Bronchus fibroblast of lung (primary cell): ENCODE measurements at places on chromosomes 6 and 20. TPM values are rescaled to one million over a fixed set of nuclear protein-coding genes. Genes with fewer than 3 reads are reported as not detected.

The CDKAL1 gene
- total RNA-seq = 10.9 and 11.1 TPM in 2 replicates

The BNIP5 gene
- not detected in 2 replicates for total RNA-seq

The RAET1L gene
- total RNA-seq = not detected in 2 replicates

The CGA gene
- total RNA-seq = not detected in 2 replicates
